ENCODE measurements at places on chromosomes 11 and 22.
A peak's percentile ranks its signal among the peaks of the same experiment; 100 is the strongest.

- no peak for DNase-seq
Observed at GRCh38 chr11:85825616-85826015, 14.7 kb upstream of the SYTL2 start.

GRCh38 chr11:8650401-8650990 is 32.0 kb downstream of the TRIM66 start:
- no peak for DNase-seq

DNA sequence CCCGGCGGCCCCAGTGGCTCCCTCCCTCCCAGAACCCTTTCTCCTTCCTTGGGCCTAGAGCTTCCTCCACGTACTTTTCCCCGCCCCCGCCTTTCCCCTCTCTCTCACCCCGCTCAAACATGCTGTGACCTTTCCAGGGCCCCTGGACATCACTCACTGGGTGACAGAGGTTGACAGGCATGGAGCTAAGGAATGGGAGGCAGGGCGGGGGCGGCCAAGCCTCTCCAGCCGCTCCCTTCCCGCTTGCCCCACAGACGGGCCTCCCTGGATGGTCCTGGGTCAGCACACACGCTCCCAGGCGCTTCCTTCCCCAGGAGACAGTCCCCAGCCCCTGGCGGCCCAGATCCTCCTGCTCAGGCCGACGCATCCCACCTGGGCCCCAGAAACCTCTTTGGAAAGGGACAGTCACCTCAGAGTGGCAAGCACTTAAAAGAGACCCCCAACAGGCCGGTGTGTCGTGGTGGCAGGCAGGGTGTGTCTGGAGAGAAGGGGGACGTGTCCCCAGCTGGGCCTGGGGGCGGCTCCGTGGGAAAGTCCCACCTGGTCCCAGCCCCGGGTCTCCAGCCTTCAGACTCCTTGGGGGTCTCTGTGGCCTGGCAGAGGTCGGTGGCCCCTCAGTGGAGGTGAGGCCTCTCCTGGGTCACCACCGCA is 8.8 kb downstream of the H19 start:
- no peak for DNase-seq

DNA sequence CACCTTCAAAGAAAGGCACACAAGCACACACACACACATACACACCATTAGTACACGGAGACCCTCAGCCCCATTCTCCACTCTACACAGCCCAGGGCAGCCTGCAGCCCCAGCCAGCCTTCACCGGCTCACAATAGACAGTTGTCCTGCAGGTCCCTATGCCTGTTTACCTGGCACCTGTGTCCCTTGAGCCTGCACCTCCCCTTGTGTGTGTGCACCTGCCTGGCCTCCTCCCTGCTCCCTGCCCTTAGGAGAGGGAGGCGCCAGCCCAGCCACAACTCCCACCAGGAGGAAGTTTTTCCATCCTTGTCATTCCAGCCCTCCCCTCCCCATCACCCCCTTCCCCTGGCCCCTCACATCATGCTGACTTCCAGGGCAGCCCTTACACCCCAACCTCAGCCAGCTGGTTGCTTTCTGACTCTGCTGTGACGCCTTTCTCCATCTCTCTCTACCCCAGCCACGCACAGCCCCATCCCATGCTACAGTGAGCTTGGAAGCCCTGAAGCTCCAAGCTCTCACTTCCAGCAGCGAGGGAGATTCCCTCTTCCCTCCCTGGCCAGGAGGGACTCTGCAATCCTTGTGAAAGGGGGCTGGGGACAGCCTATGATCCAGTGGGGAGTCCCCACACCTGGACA is 4.4 kb downstream of the AHNAK start:
- DNase-seq, result no peak

DNA sequence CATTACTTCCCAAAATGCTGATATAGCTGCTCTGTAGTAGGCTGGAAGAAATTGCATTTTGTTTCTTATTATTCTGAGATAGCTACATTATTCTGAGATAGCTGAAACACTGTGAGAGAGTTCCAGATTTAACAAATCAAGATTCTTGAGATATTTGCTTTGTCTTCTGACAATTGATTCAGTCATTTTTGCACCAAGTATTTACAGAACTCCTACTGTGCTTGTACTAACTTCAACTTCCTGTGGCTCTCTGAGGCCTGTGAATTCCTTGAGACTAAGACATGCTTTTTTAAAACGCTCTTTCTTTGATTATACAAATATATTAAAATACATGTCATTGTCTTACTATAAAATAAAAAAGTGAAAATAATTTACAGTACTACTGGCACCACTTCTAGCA is 52.7 kb downstream of the USP47 start:
- no peak for DNase-seq

- DNase-seq, result peak; percentile 63
Observed at GRCh38 chr11:3836903-3837302, 3.9 kb downstream of the RHOG start.

DNA sequence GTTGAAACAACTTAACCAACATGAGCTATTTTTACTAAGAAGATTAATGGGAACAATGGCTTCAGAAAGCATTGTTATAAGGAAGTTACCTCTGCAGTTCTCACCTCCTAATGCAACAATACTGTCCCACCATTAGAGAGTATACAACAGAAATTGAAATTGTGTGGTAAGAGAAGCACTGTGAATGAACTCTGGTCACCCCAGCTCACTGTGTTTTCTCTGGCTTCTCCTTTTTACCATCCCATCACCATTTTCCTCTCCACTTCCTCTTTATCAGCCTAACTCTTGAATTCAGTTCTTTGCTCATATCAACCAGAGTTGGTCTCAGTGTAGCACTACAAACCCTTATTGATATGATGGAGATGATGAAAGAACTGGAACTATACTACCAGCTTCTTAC is 138.0 kb upstream of the POU2AF2 start:
- no peak for DNase-seq

DNA sequence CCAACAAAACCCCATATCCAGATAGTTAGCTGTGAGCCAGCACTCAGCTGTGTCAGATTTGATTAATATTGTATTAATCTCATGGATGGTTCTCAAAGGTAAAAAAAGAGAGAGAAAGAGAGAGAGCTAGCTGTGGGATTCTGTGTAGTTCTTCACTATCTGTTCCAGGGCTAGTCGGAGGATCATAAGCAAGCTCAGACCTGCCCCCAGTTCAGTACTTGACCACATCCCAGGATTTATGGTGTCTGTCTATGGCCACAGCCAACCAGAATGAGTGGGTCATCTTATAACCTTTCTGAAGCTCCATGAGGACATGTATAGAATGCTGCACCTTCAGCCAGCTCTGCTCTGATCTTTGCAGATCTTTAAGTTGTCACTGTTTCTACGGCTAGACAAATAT is 13.5 kb upstream of the B3GNT6 start:
- DNase-seq, result no peak

DNA sequence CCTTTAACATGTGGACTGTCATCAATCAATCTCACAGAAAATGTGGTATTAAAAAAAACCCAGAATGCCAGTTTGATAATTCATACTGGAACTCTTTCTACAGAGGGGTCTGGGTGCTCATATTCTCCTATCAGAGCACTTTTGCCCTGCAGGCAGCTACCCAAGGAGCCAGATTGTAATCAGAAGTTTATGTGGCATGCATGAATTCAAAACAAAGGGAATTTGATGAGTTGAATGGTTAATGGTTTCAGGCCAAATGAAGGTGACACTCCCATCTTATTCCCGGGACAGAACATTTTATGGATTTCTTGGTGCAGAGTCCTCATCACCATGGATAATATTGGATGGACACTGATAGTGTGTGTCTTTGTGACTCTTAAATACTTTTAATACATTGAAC is 38.4 kb upstream of the CLPB start:
- DNase-seq, result no peak

GRCh38 chr22:22946131-22946530 is 58.5 kb downstream of the IGLL5 start:
- no peak for DNase-seq

- DNase-seq, result no peak
Observed at GRCh38 chr22:21728270-21728669, 7.3 kb downstream of the YPEL1 start.

GRCh38 chr22:42581762-42582716 is 28.3 kb downstream of the SERHL2 start:
- DNase-seq, result peak; percentile 90

DNA sequence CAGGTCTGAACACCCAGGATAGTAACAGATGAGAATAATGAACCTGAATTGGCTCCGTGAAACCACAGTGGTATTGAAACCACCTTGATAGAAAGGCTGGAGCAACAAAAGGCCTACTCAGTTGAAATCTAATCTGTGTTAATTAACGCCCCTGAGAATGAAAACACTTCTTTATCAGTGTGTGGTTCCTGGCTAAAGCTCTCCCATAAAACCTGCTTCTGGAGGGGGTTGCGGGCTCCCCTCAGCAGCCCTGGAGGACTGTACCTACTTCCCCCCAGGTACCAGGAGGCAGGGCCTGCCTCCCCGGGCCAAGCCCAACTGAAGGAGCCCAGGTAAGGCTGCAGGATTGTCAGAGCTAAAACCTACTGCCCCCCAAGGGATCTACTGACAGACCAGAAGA is 54.6 kb downstream of the PLEKHA7 start:
- DNase-seq, result no peak

GRCh38 chr11:103434073-103434411 is 324.8 kb downstream of the DYNC2H1 start:
- DNase-seq, result no peak

- DNase-seq, result no peak
Observed at GRCh38 chr11:16933756-16934603, 80.2 kb downstream of the PLEKHA7 start.

DNA sequence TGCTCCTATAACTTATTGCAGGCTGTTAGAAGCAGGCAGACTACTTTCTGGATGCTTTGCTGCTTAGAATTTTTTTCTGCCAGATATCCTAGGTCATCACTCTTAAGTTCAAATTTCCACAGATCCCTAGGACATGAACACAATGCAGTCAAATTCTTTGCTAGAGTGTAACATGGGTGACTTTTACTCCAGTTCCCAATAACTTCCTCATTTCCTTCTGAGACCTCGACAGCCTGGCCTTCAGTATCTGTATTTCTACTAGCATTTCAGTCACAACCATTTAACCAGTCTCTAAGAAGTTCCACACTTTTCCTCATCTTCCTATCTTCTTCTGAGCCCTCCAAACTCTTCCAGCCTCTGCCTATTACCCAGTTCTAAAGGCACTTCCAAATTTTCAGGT is 60.4 kb upstream of the ZBED5 start:
- no peak for DNase-seq

DNA sequence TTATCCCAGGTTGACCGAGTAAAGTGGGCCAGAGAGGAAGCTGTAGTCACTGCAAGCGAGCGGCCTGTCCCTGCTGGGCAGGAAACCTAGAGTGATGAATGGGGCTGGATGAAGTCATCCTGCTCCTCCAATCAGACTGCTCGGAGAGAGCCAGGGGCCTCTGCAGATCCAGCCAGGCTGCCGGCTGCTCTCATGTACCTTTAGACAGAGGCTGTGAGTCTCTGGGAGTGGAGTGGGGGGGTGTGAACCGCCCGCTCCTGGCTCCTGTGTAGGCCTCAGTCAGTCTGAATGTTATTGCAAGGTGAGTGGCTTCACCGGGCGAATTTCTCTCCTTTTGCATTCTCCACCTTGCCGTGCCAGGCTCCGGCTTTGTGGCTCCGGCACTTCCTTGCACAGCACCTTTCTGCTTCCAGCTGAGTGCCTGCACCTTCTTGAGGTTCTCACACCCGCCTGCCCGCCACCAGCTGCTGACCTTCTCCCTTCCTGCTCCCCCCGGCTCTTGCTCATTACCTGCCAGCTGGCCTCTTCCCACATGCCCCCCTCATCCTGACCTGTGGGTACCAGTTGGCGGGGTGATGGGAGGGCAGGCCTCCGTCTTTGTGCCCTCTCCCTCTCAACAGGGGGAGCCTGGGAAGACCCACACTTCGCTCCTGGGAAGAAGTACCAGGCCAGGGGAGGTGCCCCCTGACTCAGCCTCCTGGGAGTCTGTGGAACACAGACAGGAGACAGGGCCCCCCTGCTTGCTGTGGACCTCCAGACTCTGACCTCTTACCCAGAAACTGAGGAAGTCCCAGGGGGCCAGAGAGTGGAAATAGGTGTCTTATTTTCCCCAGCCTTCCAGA is 79.9 kb downstream of the GRAMD1B start:
- DNase-seq, result no peak

DNA sequence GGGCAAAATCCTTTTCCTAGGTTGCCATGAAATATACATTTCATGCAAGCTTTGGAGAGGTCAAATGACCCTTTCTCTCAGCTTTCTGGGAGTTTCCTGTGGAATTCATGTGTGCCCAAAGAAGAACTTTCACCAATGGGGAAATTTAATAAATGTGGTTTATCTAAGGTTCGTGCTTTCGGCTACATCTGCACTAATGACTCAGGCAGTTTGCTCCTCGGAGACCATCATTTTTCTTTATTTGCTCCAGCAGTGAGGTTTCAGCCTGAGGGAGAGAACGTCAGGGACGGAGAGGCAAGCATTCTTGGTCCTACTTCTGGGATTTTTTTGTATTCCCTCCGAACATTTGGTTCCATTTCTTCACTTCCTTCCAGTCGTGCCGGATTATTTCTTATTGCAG is 85.2 kb downstream of the FLI1 start:
- DNase-seq, result no peak

- DNase-seq, result peak; percentile 24
Observed at GRCh38 chr22:36027579-36027934, 1.1 kb downstream of the RBFOX2 start.

GRCh38 chr11:4851033-4851432 is 2.0 kb upstream of the OR51S1 start:
- DNase-seq, result no peak

DNA sequence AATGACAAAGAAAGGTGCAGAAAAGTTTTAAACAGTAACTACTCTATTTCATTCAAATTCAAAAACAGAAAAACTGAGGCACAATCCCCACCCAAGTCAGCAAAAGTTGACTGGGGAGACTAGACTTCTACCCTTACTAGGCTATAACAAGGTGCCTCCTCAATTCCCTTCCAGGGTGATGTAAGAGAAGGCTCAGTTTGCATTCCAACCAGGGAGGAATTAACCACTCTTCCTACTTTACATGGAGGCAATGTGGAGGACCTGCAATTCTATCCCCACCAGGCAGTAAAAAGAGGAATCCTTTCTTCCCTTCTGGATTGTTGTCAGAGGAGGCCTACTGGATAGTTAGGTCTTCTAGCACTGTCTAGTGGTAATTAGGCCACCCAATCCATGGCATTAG is 26.1 kb downstream of the TYR start:
- no peak for DNase-seq

GRCh38 chr11:10500757-10501684 is 40.0 kb downstream of the RNF141 start:
- DNase-seq, result no peak

DNA sequence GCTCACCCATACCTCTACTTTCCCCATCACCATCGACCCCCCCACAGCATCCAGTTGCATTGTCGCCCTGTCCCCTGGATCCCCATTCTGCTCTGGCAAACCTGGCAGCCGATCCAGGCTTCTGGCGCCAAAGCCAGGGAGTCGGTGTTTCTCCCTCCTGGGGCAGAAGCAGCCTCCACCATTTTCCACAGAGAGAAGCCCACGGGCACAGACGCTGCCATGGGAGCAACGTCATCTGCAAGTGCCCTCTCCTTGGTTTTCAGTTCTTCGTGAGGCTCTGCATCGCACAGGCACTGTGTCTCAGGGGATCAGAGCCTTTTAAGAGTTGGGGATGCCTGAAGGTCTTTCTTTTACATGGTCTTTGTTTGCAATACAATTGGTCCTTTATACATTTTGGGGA is 2.3 kb downstream of the YPEL4 start:
- DNase-seq, result no peak

Measured in activated T-cell treated with anti-CD3 and anti-CD28 coated beads, Interleukin-2, amount 50 U/mL, for 48 hours (primary cell).